ENCODE measurements at places on chromosomes 5 and 9.
A peak's percentile ranks its signal among the peaks of the same experiment; 100 is the strongest.

DNA sequence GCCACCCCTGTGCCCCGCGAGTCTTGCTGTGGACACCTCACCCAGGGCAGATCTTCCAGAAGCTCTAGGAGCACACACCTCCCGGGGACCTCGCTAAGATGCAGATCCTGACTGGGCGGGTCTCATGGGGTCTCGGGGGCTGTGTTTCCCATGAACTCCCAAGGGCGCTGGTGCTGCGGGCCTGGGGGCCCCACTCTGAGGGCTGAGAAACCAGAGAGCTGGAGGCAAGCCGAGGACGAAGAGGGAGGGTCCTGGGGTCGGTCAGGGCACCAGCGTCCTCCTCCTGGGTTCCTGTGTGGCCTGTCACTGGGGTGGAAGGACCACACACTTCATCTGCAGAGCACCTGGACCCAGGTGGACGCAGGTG, 30.2 kb downstream of the SLC6A3 start:
- no peak for DNase-seq

- DNase-seq = no peak
These were observed 10.3 kb downstream of the ZFAND5 start for GRCh38 chr9:72354704-72355103.

GRCh38 chr5:140547508-140548299, at the start of gene EIF4EBP3:
Gene EIF4EBP3, plus strand, starts transcription at chr5:140547662. Its CDS starts 76 bp downstream, at chr5:140547738.
- DNase-seq = peak; percentile 91

GRCh38 chr9:77907585-77907984, 124.0 kb downstream of the GNAQ start:
- DNase-seq = no peak

DNA sequence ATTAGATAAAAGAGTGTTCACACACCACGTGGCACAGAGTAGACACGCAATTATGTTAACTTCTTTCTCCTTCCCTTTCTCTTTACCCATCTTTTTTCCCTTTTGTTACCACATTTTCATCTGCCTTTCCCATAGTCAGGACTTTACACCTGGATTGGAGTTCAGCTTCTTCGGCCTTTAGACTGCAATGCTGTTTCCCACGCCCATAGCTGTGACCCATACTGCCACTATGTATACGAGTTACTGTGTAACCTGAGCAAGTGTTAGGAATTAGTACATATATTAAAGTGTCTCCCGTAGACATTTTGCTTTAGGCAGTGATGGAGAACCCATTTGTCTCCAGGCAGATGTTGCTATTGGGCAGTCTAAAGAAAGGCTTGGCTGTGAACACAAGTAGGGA, 143.6 kb upstream of the SLC28A3 start:
- no peak for DNase-seq

DNA sequence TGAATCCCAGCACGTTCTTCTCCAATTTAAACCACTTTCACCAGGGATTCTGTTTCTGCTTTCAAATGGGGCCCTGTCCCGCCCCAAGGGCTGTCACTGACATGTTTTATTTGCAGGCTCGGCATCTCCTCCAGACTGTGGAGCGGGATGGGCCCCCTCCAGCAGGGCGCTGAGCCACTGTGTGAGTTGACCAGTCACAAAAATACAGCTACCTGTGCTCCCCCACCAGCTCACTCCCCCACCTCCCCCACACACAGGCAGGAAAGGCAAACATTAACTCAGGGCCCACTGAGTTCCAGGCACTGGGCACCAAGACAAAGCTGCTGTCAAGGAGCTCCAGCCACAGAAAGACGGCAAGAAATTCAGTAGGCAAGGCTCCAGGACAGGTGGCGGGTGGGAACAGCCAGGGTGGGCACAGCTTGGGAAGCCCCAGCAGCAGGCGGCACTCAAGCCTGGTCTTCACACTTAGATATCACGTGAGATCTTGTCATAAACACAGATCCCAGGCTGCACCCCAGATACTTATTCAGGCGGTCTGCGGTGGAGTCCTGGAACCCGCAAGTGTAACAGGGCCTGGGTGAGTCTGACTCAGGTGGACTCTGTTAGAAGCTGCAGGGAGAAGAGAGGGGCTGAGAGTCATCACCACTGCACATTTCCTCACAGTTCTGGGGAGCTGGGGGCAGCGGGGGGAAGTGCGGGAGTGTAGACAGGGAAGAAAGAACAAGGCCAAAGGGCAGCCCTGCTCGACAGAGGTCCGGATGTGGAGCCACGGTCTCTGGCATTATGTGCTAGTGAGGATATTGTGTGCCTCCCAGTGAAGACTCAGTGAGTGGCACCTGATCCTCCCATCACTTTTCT, 44.7 kb downstream of the OR2V1 start:
- DNase-seq = no peak

- no peak for DNase-seq
These were observed 437.4 kb downstream of the MTRR start for GRCh38 chr5:8306288-8306896.

DNA sequence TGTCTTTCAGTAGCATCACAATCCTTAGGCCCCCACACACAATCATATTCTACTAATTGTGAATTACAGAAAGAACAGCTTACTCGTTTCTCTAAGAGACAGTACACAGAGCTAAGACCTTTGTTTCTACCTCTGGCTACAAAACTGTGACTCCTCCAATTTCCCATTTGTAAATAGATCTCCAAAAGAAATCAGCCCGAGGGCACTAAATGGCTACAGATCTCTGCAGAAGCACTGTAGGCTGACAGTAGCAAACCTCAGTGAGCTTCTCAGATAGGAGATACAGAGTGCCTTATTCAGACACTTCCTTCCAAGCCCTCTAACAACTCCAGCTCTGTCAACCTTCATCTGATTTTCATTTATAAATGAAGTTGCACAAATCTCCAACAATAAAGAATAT, 51.0 kb downstream of the EFNA5 start:
- no peak for DNase-seq

GRCh38 chr9:134732392-134733110, 90.9 kb downstream of the COL5A1 start:
- DNase-seq = no peak

DNA sequence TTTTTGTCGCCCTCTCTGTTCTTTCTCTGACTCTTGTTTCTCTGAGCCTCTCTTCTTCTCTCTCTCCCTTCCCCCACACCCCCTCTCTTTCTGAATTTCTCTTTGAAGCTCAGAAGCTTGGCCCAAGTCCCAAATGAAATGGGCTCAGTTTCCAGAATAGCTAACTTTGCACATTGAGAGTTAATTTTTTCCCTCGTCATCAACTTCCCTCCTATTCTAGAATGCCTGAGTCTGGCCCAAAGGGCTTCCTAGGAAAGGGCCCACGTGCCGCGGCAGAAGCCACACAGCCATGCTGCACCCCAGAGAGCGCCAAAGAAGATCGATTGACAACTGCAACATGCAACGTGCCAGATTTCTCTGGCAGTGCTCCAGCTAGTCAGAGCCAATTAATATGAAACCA, 588.8 kb upstream of the KLF4 start:
- DNase-seq = no peak

GRCh38 chr5:173331956-173332479, 3.8 kb upstream of the STC2 start:
- peak; percentile 95 for DNase-seq

- peak; percentile 23 for DNase-seq
These were observed 196.5 kb upstream of the TBCA start for GRCh38 chr5:77972469-77973252.

GRCh38 chr5:115455301-115455707, 89.3 kb downstream of the FEM1C start:
- no peak for DNase-seq

DNA sequence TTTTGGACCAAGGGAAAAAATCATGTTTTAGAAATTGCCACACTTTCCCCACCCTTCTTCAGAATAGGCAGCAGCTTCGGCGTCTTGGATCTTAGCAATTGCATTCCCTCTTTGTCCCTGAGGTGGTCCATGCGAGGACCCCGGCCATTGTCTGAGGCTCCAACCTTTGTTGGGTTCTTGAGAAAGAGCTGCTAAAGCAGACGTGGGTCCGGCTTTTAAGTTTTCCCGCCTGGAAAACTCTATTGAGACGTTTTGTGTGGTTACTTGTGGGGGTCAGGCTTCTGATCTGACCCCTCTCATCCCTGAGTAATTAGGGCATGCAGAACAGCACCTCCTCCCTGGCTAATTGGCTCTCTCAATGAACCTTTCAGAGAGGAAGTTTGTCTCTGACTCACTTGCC, 509.6 kb upstream of the TNC start:
- DNase-seq = no peak

DNA sequence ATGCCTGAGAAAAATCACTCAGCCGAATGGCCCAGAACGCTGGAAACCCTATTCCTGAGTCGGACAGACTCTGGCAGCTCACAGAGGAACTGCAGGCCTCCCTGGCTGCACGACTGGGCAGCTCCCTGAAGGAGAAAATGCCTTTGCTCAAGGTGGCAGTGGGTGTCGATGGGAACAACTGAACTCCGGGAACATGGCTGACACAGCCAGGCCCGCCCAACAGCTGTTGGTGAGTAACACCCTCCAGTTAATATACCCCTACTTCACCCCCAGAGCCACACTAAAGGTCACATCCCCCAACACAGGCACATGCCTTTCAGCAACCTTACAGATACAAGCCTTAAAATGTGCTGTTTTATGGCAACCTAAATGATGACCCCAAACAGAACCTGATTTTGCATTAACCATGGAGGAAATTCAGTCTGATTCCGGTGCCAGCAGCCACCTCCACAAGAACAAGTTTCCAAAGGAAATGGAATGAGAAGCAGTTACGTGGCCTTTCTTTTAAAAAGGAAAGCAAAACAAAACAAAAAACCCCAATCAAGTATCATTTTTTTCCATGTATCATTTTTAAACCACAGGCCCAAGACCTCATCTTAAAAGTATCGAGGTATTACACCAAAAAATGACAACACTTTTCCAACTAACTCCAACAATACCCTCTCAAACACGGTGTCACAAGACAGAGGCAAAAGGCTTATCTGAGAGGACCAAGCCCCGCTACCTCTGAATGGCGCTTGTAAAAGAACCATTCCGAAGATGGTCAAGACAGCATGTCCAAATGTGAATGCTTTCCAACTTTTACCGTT, 3.1 kb downstream of the KLF9 start:
- DNase-seq = peak; percentile 15

DNA sequence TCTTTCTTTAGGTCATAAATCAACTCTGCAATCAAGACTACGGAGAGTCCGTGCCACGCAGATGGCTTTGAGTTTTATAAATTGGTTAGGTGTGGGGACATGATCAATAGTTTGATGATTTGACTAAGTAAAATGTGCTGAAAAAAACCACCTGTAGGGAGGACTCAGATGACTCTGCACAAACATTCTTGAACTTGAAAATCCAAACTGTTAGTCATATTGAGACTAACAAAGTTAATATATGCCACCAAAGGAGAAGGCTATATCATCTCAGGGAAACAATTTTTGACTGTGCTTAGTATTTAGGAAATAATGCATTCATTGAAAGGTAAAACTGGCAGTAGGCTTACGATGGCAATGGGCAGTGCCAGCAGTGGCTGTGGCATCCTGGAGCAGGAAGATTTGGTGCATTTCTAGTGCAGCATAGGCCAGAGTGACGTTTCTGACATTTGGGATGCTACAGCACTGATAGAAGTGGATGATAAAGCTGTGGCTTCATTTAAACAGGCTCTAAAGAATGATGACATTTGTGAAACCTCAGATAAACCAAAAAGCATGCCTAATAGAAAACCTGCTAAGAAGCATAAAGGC, 291.1 kb downstream of the MLLT3 start:
- DNase-seq = no peak

GRCh38 chr5:81007637-81008027, 47.5 kb downstream of the RASGRF2 start:
- DNase-seq = no peak

DNA sequence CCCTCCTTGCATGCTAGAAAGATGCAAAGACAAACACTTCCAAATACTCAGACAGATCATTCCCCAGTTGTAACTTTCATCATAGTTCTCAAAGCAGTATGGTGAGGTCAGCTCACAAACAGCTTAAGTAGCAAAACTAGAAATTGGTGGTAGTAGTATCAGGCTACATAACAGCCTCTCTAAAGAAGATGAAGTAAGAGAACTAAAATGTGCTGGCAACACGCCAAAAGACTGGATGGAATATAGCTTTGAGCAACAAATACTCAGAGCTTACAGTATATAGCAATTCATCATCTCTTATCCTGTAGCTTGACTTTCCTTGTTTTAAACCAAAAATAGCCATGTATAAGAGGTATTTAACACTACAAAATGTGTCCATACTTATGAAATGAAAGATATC, 7.5 kb downstream of the PFDN1 start:
- DNase-seq = peak; percentile 74

GRCh38 chr5:59770953-59771352, 122.6 kb downstream of the PDE4D start:
- no peak for DNase-seq

GRCh38 chr9:19994296-19994695, 205.5 kb upstream of the SLC24A2 start:
- no peak for DNase-seq

DNA sequence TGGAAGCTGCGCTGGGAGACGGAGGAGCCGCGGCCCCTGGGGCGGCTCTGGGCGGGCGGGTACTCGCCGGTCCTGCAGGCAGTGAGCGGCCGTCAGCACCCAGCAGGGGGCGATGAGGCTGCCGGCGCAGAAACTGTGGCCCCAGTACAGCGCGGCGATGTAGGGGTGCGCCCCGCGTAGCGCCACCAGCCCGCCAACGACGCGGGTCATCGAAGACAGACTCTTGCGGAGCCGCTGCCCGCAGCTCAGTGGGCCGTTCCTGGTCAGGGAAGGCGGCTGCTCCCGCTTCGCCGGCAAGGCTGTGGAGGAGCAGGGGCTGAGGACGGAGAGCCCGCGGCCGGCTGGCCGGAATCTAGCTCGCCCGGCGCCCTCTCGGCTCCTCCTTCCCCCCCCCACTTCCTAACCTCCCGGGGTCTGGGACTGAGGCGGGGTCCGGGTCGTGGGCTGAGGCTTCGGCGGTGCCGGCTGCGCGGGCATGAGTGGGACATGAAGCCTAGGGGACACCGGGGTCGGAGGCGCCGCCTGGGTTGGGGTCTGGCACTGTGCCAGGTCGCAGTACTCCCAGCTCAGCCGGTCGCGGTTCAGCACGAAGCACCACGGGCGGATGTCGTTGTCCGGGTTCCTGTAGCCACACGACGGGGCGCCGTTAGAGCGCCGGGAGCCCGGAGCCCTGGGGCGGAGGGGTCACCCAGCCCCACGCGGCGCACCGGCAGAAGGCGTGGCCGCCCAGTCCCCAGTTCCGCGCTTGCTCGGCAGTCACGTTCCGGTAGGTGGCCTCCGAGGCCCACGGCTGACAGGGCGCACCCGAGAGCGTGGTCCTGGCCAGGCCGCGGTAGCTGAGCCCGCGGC, 3.6 kb upstream of the PFN3 start:
- DNase-seq = peak; percentile 78
